ENCODE measurements at places on chromosomes 4 and X.

- no peak for DNase-seq
These were observed 194.1 kb downstream of the SCFD2 start for GRCh38 chr4:53171797-53172196.

DNA sequence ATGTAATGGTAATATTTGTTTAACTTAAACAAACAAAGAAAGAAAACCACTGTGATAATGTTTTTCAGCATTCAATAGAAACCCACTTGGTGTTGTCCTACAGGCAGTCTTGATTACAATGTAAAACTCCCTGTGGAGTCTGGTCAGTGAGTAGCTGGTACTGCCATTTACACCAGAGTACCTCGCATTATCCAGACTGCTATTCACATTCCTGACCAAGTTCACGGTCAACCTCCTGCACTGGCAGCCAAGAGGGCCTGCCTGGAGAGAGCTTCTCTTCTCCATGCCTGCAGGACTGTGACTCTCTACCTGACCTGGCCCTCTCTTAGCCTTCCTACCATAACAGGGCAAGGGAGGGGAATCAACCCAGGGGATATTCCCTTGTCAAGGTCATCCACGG is 2.9 kb upstream of the LONRF3 start:
- no peak for DNase-seq

- DNase-seq: no peak
These were observed 120.8 kb upstream of the HS3ST1 start for GRCh38 chr4:11549525-11549924.

DNA sequence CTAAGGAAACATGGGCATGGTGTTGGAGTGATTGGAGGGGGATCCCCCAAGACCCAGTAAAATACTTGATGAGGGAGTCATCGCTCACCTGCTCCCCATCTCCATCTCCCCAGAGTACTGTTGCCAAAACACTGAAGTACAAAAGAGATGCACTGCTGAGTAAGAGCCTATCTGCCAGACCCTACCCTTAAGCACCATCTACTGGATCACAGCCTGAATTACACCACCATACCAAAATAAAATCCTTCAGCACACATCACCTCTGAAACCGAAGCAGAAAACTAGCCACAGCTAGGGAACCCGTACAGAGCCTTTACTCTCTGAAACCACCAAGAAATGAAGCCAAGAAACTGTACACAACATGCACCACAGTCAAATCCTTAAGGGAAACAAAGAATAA is 466.3 kb upstream of the ACTRT1 start:
- DNase-seq: no peak

DNA sequence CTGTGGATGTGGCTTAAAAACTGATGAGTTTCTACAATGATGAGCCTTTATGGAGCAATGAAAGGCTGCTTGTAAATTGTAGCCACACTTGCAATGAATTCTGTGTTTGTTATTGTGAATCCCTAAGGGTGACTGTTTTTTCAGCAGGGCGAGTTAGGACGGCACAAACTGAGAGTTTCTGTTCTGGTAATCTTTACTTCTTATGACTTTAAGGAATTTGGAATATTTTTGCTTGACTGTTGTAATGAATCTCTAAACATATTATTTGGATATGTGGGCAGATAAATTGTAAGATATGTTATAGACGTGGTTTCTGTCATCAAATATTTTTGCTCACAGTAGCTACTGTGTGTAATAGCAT is 22.2 kb downstream of the RBPJ start:
- DNase-seq: no peak

Measured in HTR-8/SVneo (cell line).